B cell (primary cell): ENCODE measurements at places on chromosomes 2 and 18.

GRCh38 chr2:98298683-98299164 is 47.5 kb upstream of the CNGA3 start:
- DNase-seq = no peak

DNA sequence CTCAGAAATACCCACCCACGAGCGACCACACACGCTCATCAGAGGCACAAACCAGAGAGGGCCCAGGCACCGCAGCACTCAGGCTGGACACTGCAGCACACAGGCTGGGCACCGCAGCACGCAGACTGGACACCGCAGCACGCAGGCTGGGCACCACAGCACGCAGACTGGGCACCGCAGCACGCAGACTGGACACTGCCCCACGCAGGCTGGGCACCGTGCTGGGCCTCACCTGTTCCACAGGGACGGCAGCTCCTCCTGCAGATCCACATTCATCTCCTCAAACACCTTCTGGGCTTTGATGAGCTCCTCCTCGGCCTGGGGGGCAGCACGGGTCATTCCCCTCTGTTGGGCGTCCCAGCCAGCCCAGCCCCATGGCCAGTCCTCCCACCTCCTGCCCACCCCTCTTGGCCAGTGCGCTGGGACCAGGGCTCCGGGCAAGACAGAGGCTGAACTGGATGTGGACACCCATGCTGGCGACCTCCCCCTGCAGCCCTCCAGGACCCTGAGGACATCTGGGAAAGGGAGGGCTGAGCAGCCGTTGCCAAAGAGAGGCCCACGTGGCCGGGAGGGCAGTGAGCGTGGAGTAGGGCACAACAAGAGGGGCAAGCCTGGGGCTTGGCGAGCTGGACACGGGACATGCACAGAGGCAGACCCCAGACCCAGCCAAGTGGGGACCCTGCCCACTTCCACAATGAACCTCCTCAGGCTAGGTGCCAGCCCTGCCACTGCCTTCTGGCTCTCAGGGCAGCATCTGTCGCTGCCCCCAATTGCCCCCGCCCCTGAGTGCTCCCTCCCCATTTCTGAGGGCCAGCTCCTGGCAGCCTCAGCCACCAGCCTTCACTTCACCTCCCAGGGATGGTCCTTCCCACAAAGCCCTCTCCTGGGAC is 43.0 kb downstream of the BIN1 start:
- no peak for DNase-seq

DNA sequence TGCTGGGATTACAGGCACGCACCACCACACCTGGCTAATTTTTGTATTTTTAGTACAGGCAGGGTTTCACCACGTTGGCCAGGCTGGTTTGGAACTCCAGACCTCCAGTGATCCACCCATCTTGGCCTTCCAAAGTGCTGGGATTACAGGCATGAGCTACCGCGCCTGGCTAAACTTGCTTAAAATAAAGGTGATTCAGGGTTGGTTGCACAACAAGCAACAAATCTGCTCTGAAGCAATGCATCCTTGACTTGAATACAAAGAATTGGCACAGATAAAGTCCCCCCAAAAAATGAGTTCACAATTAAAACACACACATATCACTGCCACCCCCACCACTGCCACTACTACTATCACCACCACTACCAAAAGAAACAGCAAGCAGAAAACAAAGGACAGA is 34.9 kb downstream of the CCDC88A start:
- DNase-seq = no peak

DNA sequence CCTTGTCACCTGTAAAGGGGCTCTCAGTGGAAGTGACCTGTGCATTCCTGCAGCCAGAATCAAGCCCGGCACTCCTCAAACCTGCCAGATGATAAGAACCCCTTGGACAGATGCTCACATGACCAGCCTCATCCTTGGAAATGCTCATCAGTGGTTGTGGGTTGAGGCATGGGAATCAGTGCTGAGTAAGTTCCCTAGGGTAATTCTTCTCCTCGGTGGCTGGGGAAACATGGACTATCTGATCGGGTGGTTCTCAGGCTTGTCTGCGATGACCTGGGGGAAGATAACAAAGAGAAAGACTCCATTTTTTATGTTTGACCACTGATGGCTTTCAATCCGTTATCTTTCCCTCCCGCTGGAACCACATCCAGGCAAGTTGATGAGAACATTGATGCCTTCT is 84.0 kb downstream of the SPP2 start:
- DNase-seq = no peak

DNA sequence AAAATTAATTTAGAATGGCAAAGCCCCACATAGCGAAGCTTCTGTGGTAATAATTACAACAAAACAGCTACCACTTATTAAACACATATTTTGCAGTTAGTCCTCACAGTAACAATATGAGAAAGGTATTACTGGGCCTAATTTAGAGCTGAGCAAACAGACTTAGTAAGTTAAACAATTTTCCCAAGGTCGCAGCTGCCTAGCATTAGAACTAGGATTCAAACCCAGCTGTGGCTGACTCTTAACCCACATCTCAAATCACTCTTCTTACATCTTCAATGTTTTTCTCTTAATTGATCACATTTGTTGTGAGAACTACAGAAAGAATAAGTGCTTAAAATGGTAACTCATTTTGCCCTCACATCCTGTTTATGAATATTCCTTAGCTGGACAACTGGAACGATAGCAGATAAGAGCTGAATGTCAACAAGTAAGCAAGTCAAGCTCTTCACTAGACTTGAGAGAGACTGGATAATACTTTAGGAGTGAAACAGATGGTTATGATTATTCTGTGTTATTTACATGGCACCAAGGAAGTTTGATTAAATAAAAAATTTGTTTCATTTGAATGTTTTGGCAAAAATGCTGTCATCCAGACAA is 59.4 kb upstream of the TMEM17 start:
- DNase-seq = no peak

GRCh38 chr2:236176951-236177350 is 8.8 kb upstream of the GBX2 start:
- no peak for DNase-seq

DNA sequence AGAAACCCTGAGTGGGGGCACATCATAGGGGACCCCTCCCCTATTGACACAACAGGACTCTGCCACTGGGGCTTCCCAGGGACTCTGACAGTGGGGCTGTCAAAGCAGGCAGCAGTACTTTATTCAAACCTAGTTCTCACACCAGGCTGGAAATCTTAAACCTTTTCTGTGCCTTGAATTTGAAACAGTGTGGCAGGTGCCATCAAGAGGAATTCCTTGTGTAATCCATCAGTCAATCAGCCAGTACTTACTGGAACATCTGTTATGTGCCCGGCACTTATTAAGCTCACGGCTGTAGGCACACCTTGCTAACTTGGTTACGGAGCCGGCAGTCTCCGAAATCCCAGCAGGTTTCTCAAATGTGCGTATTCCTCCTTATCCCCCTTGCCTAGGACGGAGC is 12.0 kb downstream of the GLI2 start:
- no peak for DNase-seq

- DNase-seq = no peak
Measured at GRCh38 chr2:207225773-207226172, 60.0 kb upstream of the KLF7 start.

GRCh38 chr2:223475901-223476300 is 126.3 kb downstream of the SCG2 start:
- DNase-seq = no peak

DNA sequence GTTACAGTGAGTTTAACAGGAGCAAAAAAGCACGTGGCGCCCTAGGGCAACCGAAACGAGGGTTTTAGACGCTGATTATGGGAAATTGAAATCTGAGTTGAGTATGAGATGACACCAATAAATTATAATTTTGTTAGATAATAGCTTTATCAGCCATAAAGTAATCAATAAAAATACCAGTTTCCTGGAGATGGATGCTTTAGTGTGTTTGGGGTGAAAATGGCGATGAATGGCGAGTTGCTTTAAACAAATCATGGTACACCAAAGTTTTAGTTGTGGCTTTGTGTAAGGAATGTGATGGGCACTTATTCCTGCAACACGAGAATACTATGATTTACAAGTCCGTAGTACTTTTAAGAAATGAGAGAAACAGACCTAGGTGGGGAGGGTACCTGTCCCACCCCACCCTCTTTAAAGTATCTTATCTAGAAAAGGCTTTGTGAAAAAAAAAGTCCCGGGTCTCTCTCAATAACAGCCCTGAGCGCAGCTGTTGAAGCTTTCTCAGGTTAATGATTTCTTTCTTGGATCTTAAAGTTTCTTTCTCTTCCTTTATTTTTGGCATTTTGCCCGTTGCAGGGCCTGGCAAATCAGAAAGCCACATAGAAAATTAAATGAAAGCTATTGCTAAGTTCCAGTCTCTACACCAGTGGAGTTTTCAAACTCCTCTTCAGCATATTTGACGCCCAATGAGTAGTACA is 1.5 kb upstream of the RRM2 start:
- no peak for DNase-seq

DNA sequence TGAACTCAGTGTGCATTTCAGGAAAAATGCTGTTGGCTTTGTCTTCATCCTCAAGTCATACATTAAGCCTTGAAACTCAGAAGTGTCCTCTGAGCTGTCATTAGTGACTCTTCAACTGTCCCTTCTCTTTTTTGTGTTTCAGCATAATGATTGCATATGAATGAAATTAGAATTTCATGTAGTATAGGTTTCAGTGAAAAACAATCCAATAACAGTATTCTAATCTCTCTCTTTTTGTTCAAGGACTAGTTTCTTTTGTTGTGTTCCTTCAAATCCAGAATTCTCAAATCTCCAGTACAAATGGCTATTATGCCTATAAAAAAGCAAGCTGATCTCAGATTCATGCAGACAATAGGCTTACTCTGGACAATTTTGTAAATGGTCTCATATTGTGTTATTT is 133.5 kb downstream of the QPCT start:
- DNase-seq = no peak

DNA sequence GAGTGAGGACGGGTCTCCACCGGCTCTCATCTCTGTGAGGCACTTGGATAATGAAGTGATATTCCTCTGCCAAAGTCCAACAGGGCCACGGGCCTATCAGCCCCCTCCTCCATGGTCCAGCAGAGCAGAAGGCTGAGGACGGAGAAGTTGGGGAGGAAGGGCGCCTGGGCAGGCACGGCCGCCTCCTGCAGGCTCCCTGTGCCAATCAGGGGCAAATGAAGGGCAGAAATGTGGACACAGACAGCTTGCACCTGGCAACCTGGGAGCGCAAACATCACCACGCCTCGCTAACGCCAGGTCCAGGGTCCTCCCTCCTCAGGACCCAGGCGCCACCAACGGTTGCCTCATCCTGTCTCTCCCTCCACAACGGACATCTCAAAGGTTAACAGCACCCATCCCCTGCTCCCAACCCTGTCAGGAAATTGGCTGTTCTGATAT is 24.3 kb downstream of the SMAD7 start:
- no peak for DNase-seq

- no peak for DNase-seq
Measured at GRCh38 chr18:68489013-68489792, 225.7 kb downstream of the TMX3 start.

GRCh38 chr2:223989206-223989855 is 32.1 kb downstream of the MRPL44 start:
- DNase-seq = no peak

DNA sequence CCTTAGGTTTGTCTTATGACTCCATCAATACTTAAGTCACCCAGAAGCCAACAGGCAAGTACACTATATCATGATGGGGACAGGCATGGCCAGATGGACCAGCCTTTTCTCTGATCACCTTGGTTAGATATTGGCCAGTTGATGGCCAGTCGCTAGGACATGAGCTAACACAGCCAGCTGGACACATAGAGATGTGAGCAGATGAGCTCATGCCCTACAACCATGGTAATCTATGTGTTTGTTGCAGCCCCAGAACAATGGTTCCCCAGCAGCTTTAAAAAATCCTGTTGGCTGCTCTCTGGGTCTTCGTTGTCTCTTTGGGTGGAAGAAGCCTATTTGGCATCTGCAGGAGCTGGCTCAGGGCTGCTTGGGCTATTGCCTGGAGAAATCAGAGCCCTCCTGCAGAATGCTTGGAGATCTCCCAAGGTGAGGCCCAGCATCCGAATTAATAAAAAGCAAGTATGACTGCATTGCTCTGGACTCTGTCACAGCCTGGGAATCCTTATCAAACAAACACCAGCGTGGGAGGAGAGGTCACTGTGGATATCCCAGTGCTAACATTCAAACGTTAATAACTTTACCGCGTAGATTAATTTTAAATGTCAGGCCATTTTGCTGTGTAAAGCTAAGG is 62.3 kb upstream of the KLHL29 start:
- DNase-seq = no peak

DNA sequence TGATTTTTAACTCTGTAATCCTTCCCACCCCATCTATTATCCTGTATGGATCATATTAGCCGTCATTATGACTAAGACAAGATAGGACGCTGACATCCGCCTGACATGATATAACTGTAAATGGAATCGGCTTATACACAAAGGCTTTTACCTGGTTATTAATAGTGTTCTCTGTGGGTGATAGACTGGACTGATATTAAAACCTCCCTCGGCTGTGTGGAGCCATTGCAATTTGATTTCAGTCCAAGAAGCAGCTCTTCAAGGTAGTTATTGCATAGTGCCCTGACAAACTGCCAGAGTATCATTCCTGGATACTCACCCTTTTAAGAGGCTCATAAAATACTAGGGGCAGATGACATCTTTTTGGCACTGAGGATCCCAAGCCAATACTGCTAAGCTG is 226.1 kb upstream of the HNRNPA3 start:
- DNase-seq = no peak

DNA sequence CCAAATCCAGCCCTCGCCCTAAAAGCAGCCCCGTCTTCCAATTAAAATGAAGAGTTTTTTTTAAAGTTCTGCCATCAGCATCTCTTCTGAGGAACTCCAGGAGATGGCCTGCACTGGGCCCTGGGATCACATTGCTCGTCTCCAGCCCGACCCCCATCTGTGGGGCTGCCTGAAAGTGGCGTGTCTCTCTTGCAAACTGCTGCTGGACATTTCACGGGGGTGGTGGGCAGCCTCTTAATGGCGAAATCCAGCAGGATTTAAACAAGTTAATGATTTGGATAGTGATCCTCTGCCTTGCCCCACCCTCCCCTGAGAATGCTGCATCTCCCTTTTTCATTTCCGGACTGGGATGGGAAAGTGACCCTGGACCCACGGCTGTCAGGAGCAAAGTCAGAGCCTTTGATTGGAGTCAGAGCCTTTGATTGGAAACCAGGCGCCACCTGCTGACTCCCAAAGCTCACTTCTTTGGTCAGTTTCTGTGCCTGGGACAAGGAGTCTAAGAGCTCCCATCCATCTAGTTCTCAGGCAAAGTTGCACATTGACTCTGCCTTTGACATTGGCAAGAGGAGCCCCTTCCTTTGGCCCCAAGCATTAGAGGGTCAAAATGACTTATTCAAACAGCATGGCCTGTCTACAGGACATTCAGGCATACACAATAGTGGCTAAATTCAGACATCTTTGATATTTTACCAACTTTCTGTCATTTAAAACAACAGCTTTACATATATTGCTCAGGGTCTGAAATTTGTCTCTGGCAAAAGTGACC is 155.2 kb downstream of the SH3BP4 start:
- DNase-seq = peak; percentile 53

GRCh38 chr18:31617031-31617717 is 25.5 kb downstream of the TTR start:
- no peak for DNase-seq

- DNase-seq = no peak
Measured at GRCh38 chr2:106097038-106098000, 96.8 kb downstream of the UXS1 start.

- no peak for DNase-seq
Measured at GRCh38 chr2:112662704-112663103, 17.0 kb downstream of the SLC20A1 start.

- no peak for DNase-seq
Measured at GRCh38 chr2:147683380-147683779, 161.4 kb upstream of the ACVR2A start.

GRCh38 chr2:228735697-228736096 is 535.4 kb downstream of the PID1 start:
- DNase-seq = no peak

- DNase-seq = no peak
Measured at GRCh38 chr2:30639836-30640235, 167.4 kb downstream of the CAPN13 start.
